ENCODE measurements at places on chromosomes 13 and 19.
A peak's percentile ranks its signal among the peaks of the same experiment; 100 is the strongest.

DNA sequence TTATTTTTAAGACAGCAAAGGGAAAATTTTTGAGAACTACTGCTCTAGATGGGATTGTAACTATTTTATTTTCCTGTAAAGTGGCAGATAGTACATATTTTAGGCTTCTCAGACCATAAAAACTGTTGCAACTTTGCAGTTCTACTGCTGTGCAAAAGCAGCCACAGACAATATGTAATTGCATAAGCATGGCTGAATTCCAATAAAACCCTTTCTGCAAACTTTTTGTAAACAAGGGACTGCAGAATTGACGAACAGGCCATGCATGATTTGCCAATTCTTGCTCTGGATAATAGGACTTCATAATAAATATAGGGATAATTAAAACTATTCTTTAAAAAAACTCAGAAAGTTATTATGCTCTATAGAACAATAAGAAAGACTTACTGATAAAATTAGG, 149.1 kb downstream of the SLITRK5 start:
- no peaks in the 10 kb centered on the region for H3K4me1 ChIP-seq
- no peaks in the 10 kb centered on the region for H3K27me3 ChIP-seq
- no peak for DNase-seq
- no peak overlapping the region for H3K4me3 ChIP-seq
- H3K36me3 ChIP-seq = no peaks in the 10 kb centered on the region

- no peaks in the 10 kb centered on the region for H3K27me3 ChIP-seq
- no peak overlapping the region for H3K4me3 ChIP-seq
- no peak for DNase-seq
- H3K4me1 ChIP-seq = no peaks in the 10 kb centered on the region
- H3K36me3 ChIP-seq = peaks cover 61% of the 10 kb centered on the region
- no peak overlapping the region for H3K27ac ChIP-seq
These were observed 9.2 kb downstream of the IQCN start for GRCh38 chr19:18264971-18265540.

- peaks cover 13% of the 10 kb centered on the region for H3K27me3 ChIP-seq
- no peaks in the 10 kb centered on the region for H3K36me3 ChIP-seq
These were observed 5.7 kb downstream of the RNF225 start for GRCh38 chr19:58400916-58401839.

GRCh38 chr19:3042621-3043267, 13.7 kb upstream of the TLE2 start:
- no peak overlapping the region for H3K27ac ChIP-seq
- peaks cover 24% of the 10 kb centered on the region for H3K27me3 ChIP-seq
- no peaks in the 10 kb centered on the region for H3K36me3 ChIP-seq
- H3K4me3 ChIP-seq = no peak overlapping the region

- no peak overlapping the region for H3K4me3 ChIP-seq
- H3K36me3 ChIP-seq = no peaks in the 10 kb centered on the region
- DNase-seq = no peak
- H3K4me1 ChIP-seq = no peaks in the 10 kb centered on the region
- no peak overlapping the region for H3K27ac ChIP-seq
These were observed 120.7 kb upstream of the SPATA13 start for GRCh38 chr13:24039621-24040475.

DNA sequence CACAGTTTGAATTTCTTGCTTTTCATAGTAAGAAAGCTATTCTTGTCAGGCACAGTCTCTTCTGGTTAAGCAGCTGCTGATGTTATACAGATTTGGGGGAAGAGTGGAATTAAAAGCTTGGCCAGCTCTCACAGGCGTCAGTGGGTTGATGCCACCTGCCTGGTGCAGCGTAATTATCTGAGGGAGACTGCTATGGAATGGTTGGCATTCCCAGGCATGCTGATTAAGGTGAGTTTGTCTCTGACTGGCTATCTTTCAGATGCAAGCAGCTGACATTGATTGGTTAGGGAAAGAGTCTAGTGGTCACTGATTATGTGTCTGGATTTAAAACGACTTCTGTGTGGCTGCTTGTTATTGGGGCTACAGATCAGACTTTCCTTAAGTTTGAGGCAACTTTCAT, 948.4 kb downstream of the UQCRFS1 start:
- H3K4me1 ChIP-seq = no peaks in the 10 kb centered on the region
- no peaks in the 10 kb centered on the region for H3K36me3 ChIP-seq
- no peak overlapping the region for H3K27ac ChIP-seq

DNA sequence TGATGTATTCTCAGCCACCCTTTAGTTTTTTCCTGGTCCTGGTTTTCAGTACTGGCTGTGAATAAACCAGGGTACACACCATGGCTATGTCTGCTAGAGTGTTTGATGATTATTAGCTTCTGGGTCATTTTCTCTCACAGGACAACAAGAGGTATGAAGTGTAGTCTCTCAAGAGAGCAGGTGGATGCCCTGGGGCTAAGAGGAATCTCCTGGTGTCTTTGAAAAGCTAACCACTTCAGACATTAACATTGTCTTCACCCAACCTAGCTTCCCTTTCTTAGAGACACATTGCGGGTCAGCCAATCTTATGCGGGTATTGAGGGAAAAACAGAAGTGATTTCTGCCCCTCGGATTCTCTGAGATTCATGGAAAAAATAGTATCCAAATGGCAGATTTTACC, 1.6 kb downstream of the ZNF730 start:
- no peak overlapping the region for H3K27ac ChIP-seq
- H3K4me1 ChIP-seq = peaks cover 5% of the 10 kb centered on the region
- DNase-seq = no peak
- H3K27me3 ChIP-seq = no peaks in the 10 kb centered on the region

- DNase-seq = no peak
- H3K4me3 ChIP-seq = no peak overlapping the region
- no peak overlapping the region for H3K27ac ChIP-seq
These were observed 284.3 kb upstream of the MAB21L1 start for GRCh38 chr13:35760735-35761281.

GRCh38 chr13:54945973-54946372, 1917.4 kb downstream of the OLFM4 start:
- DNase-seq = no peak
- no peaks in the 10 kb centered on the region for H3K4me1 ChIP-seq
- H3K36me3 ChIP-seq = no peaks in the 10 kb centered on the region
- H3K27ac ChIP-seq = no peak overlapping the region
- no peak overlapping the region for H3K4me3 ChIP-seq

DNA sequence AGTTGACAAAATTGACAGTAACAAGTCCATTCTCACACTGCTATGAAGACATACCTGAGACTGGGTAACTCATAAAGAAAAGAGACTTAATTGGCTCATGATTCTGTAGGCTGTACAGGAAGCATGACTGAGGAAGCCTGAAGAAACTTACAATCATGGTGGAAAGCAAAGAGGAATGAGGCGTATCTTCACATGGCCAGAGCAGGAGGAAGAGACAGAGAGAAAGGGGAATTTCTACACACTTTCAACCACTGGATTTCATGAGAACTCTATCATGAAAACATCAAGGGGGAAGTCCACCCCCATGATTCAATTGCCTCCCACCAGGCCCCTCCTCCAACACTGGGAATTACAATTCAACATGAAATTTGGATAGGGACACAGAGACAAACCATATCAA, 758.4 kb upstream of the SLITRK1 start:
- H3K4me1 ChIP-seq = peaks cover 4% of the 10 kb centered on the region
- no peak overlapping the region for H3K27ac ChIP-seq
- DNase-seq = no peak
- no peaks in the 10 kb centered on the region for H3K27me3 ChIP-seq
- no peaks in the 10 kb centered on the region for H3K36me3 ChIP-seq

DNA sequence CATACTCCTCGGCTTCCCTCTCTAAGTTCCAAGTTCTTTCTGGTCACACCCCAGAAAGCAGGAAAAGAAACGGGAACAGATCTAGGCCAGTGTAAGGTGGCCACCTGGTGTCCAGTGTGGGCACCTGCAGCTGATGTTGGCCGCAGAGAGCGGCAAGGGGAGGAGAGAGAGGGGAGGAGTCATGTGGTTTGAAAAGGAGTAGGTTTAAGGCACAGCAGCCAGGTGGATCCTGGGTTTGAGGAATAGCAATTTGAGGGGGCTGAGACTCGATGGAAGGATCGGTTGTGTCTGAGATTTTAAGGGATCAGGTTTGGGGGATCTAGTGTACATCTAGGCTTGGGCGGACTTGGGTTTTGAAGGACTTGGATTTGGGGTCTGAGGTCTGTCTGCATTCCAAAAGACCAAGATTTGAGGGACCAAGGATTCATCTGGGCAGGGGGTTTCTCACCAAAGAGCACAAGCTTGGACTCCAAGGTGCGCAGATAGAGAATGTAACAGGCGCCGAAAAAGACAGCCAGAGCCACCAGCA, 1.2 kb downstream of the RABAC1 start:
- H3K4me3 ChIP-seq = peak overlapping the region; percentile 68
- H3K27ac ChIP-seq = peak overlapping the region; percentile 85
- H3K36me3 ChIP-seq = no peaks in the 10 kb centered on the region
- peak; percentile 44 for DNase-seq
- H3K4me1 ChIP-seq = no peaks in the 10 kb centered on the region

DNA sequence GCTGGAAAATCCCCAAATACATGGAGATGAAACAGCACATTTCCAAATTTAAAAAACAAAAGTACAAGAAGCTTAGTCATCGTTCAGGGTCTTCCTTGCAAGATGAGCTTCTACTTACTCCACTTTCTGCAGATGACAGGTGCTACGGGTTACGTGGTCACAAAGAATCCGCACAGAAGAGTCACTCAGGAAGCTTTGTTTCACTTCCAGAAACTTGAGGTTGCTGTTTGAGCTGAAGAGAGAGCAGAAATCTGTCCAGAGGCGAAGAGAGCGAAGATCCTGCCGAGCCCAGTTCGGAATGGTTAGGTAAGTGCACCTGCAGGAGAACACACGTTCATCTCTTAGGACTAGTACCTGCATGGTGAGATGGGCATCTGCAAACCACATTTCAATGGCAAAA, 9.4 kb downstream of the NLRP7 start:
- H3K27me3 ChIP-seq = peaks cover 3% of the 10 kb centered on the region
- no peak overlapping the region for H3K27ac ChIP-seq
- DNase-seq = no peak
- no peak overlapping the region for H3K4me3 ChIP-seq
- H3K36me3 ChIP-seq = no peaks in the 10 kb centered on the region
- no peaks in the 10 kb centered on the region for H3K4me1 ChIP-seq

DNA sequence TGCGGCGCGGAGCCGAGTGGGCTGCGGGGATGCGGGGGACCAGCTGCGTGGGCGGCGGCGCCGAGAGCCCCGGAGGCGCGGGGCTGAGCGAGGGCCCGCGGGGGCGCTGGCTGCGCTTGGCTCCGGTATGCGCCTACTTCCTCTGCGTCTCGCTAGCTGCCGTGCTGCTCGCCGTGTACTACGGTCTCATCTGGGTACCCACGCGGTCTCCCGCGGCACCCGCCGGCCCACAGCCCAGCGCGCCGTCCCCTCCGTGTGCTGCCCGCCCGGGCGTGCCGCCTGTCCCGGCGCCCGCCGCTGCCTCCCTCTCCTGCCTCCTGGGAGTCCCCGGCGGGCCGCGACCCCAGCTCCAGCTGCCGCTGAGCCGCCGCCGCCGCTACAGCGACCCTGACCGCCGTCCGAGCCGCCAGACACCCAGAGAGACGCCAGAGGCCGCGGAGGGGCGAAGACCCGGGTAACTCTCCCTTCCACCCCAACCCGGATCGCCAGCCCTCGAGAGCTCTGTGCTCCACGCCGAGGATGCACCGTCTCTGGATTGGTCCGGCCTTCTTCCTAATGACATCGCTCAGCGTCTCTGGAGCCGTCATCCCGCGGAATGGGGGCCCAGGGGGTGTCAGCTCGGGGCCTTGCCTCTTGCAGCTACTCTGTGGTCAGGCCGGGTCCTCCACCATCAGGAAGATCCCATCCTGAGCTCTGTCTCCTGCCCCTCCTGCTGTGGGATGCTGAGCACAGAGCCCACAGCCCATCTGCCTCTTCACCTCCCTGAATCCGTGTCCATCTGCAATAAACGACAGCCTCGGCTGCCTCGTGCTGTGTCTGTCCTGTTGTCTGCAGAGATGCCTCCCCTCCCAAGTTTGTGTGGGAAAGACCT, 441 bp downstream of the INAFM1 start:
- peaks cover 39% of the 10 kb centered on the region for H3K4me1 ChIP-seq
- DNase-seq = peak; percentile 80
- H3K36me3 ChIP-seq = peaks cover 12% of the 10 kb centered on the region
- H3K27ac ChIP-seq = peak overlapping the region; percentile 89
- H3K4me3 ChIP-seq = peak overlapping the region; percentile 76

- no peaks in the 10 kb centered on the region for H3K36me3 ChIP-seq
- H3K4me1 ChIP-seq = no peaks in the 10 kb centered on the region
- no peak for DNase-seq
- H3K27ac ChIP-seq = no peak overlapping the region
- H3K27me3 ChIP-seq = no peaks in the 10 kb centered on the region
- no peak overlapping the region for H3K4me3 ChIP-seq
These were observed 147.2 kb downstream of the MIPEP start for GRCh38 chr13:23741879-23742510.

DNA sequence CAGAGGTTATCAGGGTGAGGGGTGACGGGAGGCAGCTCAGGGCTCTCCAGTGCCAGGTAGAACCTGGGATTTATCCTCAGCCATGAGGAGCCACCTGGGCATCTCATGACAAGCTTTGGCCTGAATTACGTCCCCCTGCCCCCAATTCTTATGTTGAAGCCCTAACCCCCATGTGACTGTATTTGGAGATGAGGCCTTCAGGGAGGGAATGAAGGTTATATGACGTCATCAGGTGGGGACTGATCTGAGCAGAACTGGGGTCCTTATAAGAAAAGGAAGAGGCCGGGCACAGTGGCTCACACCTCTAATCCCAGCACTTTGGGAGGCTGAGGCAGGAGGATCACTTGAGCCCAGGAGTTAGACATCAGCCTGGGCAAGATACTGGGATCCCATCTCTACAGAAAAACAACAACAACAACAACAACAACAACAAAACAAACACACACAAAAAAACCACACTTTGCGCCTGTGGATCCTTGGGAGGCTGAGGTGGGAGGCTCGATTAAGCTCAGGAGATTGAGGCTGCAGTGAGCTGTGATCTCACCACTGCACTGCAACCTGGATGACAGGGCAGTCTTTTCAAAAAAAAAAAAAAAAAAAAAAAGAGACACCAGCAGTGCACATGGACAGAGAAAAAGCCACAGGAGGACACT, 18.4 kb downstream of the ZFR2 start:
- H3K36me3 ChIP-seq = no peaks in the 10 kb centered on the region
- H3K4me3 ChIP-seq = no peak overlapping the region
- H3K27ac ChIP-seq = no peak overlapping the region
- no peaks in the 10 kb centered on the region for H3K4me1 ChIP-seq
- H3K27me3 ChIP-seq = no peaks in the 10 kb centered on the region
